ENCODE measurements at places on chromosomes 2 and 18. TPM values are rescaled to one million over a fixed set of nuclear protein-coding genes. Genes with fewer than 3 reads are reported as not detected.

Gene TMEM17
- total RNA-seq, result not detected

Gene TUBB8B
- total RNA-seq, result not detected

Gene IL1F10
- total RNA-seq, result not detected

Gene IL18R1
- total RNA-seq, result 9.1 TPM

Gene NRBP1
- total RNA-seq, result 169 TPM

Gene CDH20
- total RNA-seq, result 0.16 TPM

Gene CACNB4
- 0.14 TPM for total RNA-seq

Gene HOXD3
- not detected for total RNA-seq

Gene GPN1
- 24.6 TPM for total RNA-seq

Gene PLGLB2
- 1.6 TPM for total RNA-seq

Gene STAT4
- total RNA-seq, result 77.1 TPM

Gene SIX3
- total RNA-seq, result not detected

Gene DLX1
- total RNA-seq, result not detected

Gene POTEI
- not detected for total RNA-seq

Gene BUB1
- total RNA-seq, result 3.5 TPM

Gene SULT1C2
- total RNA-seq, result not detected

Gene PLEKHM3
- total RNA-seq, result 11.3 TPM

Gene HOXD4
- not detected for total RNA-seq

Gene AGAP1
- total RNA-seq, result 2.6 TPM

Gene HOXD13
- not detected for total RNA-seq

Gene GKN1
- total RNA-seq, result not detected

Gene HOXD8
- total RNA-seq, result not detected

Gene REG1B
- total RNA-seq, result not detected

Gene RTP5
- total RNA-seq, result 0.30 TPM

Gene TCF23
- total RNA-seq, result not detected

Gene OR6B2
- not detected for total RNA-seq

Gene SATB2
- total RNA-seq, result not detected

Gene SP100
- total RNA-seq, result 242 TPM

Gene MRPS9
- total RNA-seq, result 9.2 TPM

Gene IL36RN
- total RNA-seq, result not detected

Gene MC4R
- not detected for total RNA-seq

Gene ABCB6
- 2.6 TPM for total RNA-seq

Gene CD8B
- 0.75 TPM for total RNA-seq

Gene CD207
- total RNA-seq, result 0.25 TPM

Gene PLEK
- total RNA-seq, result 5.3 TPM

Gene CRYGD
- not detected for total RNA-seq

Gene TRAK2
- 35.6 TPM for total RNA-seq

Gene STARD6
- not detected for total RNA-seq

Gene TFPI
- total RNA-seq, result 0.17 TPM

Gene SLC14A1
- 5.3 TPM for total RNA-seq

Gene DLX2
- total RNA-seq, result not detected

Gene SCN7A
- not detected for total RNA-seq

Gene ARHGEF4
- total RNA-seq, result 4.1 TPM

Gene NEU2
- not detected for total RNA-seq

Gene REG3A
- not detected for total RNA-seq

Data from CD4-positive, alpha-beta T cell (primary cell).